ENCODE measurements at places on chromosomes 4 and X.

DNA sequence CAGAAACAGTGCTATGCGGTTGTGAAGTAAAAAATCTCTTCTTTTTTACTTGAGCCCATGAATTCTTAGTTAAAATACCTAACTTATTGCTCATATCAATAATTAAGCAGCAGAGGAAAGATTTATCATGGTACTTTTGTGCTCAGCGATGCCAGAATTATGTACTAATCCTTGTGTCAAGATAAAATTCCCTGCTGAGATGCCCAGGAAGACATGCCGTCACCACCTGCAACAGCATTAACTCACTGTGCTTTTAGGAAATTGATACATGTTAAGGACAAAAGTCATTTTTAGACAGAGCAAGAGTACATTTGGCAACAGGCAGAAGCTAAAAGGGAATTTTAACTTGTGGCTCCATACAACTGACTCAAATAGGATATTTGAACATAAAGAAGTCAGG, 138.9 kb downstream of the NPNT start:
- DNase-seq = peak; percentile 7

GRCh38 chr4:170090352-170091052, 746 bp upstream of the AADAT start:
- DNase-seq = no peak

GRCh38 chrX:109795682-109796081, 62.6 kb upstream of the ACSL4 start:
- DNase-seq = no peak

DNA sequence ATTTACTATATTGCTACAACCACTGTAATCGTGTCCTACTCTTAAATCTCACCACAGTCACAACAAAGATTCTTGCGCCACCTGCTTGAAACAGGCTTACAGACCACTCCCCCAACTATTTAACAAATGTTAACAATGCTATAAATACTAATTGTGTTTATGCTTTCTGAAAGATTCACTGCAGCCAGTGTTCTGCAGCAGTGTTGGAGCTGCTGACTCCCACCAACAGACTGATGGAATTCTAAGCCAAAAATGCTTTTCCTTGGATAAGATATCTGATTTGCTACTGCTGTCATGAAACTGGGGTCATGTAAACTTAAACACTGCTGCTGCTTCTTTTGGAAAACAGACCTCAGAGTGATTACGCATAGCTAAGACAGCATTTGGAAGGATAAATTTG, 244.2 kb upstream of the MAB21L2 start:
- peak; percentile 46 for DNase-seq

DNA sequence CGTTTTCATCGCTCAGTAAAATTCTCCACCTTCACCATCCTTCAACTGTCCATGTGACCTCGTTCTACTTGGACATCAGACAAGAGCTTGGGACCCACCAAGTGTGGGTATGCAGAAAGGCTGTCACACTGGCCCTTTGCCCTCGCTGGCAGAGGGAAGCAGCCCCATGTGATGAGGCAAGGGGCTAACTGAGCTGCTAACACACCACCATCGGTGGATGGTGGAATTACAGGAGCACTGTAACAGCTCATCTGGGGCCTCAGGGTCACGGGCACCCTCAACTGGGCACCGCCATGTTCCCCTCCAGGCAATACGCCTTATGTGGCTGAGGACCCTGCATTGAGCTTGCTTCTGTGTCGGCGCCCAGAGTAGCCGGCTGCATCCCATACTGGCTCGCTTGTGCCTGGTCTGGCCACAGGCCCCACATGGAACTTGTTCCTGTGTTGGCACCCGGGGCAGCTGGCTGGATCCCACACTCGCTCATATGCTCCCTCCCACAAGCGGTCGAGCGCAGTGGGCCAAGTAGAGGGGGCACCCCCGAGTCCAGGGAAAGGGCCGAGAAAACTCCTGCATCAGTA, 109.5 kb downstream of the TAB3 start:
- DNase-seq = no peak

DNA sequence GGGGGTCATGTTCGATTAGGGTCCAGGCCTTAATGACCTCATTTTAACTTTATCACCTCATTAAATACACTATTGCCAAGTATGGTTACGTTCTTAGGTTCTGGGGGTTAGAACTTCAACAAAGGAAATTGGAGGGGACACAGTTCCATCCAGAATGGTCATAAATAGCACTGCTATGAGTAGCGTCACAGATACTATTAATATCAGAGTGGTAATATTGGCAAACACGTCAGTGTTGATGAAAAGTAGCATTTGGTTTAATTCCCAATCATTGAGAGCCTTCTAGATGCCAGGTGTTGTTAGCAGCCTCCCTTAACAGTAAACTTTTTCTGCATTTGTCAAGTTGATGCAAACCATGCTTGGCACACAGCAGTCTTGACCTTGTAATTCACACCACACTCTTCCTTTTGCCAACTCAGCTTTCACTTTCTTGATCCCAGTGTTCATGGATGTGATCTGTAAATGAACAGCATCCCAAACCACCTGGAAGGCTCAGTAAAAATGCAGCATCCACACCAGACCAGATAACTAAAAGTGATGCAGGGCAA, 912.5 kb upstream of the TENM3 start:
- DNase-seq = no peak

DNA sequence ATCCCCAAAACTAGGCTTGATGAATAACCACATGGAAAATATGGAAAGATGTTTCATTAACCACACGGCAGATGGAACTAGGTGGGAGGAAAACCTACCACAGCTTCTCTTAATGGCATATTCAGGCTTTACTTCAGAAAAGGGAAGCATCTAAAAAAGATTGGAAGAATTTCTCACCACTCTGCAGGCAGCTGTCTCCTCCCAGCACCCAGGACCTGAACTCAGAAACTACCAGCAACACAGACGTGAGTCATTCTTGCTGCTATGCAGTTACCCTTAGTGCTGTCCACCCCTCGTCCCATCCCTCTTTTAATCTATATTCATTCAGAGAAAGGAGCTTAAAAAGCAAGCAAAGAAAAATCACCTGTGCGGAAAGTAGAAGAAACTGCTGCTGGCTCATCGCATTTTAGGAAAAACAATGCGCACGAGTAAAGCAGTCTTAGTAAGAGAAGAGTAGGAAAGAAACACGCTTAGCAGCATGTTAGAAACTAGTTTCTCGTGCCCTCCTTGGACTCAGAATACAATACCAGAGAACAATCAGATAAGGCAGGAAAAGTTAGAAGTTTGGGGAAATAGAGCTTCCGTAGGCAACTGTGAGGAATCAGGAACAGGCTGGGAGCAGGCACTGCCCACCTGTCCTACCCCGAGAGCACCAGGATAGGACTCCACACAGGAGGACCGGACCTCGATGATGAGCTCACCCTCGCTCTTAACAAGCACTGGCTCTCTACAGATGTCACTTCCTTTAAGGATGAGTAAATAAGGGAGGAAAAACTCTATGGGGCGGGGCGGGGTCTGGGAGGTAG, 48.1 kb upstream of the ENPP6 start:
- DNase-seq = no peak

GRCh38 chr4:25439918-25440477, 62.9 kb downstream of the ANAPC4 start:
- peak; percentile 23 for DNase-seq

DNA sequence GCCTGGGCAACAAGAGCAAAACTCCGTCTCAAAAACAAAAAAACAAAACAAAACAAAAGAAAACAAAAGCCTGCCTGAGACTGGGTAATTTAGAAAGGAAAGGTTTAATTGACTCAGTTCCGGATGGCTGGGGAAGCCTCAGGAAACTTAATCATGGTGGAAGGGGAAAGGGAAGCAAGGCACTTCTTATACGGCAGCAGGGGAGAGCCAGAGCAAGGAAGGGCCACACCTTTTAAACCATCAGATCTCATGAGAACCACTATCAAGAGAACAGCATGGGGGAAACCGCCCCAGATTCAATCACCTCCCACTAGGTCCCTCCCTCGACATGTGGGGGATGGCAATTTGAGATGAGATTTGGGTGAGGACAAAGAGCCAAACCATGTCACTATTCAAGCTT, 122.2 kb downstream of the UBE2K start:
- DNase-seq = no peak

DNA sequence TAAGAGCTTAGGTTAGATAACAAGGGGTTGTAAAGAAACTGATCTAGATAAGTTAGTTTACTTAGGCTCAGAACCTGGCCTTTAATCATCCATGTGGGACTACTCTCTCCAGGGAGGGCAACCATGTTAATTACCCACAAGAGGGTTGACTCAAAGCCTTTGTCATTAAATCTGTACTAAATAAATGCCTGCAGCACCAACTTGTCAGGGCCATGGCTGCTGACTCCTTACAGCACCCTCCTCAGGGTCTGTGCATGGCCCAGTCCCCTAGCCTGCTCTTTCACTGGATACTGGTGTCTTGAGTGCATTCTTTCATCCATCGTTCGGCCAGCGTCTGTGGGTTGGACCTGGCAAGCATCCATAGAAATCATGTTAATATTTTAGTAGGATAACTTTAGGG, 34.7 kb downstream of the CASP3 start:
- DNase-seq = no peak

GRCh38 chr4:147732518-147733235, 789 bp downstream of the ARHGAP10 start:
- no peak for DNase-seq

DNA sequence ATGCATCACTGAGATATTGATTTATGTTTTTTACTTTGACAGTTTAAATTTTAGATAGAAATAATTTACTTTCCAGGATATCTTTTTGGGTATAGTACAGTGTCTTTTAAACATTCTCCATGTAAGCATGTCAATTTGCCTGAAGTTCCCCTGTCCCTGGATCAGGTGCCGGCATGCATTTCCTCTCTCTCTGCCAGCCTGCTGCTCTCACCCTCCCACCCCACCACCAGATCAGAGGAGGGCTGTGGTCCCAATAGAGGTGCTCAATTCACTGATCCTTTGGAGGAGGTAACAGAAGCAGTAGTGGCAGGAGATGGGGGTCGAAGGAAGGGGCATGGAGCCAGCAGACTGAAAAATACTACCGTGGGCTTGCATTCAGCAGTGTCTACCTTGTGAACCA, 28.3 kb upstream of the DSPP start:
- no peak for DNase-seq

DNA sequence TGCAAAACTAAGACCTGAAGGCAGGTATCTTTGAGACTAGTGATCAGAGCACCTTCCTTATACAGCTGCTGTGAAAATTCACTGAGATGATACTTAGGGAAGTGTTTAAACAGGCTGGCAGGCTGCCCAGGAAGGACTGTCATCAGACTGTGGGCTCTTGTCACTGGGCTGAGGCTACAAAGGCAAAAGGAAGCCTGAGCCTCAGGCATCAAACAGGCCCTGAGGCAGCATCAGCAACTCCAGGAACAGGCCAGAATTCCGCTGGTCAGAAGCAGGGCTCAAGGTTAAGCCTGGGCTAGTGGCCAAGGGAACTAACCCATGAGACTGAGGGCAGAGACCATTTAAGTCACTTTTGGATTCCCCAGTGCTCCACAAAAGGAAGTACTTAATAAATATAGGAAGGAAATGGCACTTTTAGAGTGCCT, 12.8 kb downstream of the PJA1 start:
- no peak for DNase-seq

- no peak for DNase-seq
These were observed 158.8 kb downstream of the RBMX2 start for GRCh38 chrX:130560544-130560943.

DNA sequence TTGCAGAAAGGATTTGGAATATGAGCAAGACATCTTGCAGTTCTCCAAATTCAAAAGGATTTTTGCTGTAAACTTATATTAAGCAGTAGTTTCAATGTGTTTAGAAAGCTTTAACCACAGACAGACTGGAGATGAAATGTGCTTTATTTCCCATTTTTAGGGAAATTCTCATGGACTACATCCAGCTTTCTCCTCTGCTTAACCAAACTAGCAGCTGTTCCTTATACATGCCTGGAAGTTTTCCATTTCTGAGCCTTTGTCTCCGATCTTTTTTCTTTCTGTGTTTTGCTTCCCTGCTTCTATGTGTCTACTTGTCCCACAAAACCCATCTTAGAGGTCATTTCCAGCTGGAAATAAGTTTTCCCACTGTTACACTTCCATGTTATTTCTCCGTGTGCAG, 41.6 kb downstream of the TMA16 start:
- no peak for DNase-seq

GRCh38 chrX:136065044-136065671, 79.9 kb downstream of the SLC9A6 start:
- DNase-seq = peak; percentile 50

GRCh38 chr4:122830426-122831095, 3.9 kb downstream of the FGF2 start:
- peak; percentile 79 for DNase-seq

GRCh38 chr4:7852568-7853185, 87.0 kb downstream of the AFAP1 start:
- DNase-seq = no peak

DNA sequence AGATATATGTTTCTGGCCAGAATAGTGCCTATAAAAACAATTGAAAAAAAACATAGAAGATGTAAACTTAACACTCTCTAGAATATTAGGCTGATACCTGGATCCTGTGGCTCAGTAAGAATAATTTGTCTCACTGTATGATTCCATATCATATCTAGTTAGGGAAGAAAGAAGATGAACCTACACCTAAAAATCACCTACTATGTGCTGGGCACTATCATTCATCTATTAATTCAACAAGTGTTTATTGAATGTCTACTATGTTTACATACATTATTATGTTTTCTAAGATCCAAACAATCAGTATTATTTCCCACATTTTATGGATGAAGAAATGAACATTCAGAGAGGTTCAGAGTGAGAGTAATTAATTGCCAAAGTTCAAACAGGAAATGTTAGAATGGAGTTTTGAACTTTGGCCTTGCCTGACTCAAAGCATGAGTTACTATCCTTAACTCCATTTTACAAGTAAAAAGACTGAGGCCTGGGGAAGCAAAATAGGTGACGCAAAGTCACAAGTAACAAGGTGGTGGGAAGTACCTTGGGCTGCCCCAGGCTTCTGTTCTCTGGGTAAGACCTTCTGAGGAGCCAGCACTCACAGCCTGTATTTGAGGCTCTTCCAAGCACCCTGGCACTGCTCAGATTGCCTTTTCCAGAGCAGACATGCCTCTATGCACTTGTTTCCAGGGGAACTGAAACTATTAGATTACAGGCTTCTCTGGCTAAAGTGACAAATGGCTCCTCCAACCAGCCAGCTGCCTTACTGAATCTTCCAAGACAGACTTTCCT, 111.1 kb upstream of the ACSL4 start:
- DNase-seq = no peak

All from fibroblast of skin of left biceps (primary cell).